DMS53 (cell line): ENCODE measurements at places on chromosomes 6 and 20.

DNA sequence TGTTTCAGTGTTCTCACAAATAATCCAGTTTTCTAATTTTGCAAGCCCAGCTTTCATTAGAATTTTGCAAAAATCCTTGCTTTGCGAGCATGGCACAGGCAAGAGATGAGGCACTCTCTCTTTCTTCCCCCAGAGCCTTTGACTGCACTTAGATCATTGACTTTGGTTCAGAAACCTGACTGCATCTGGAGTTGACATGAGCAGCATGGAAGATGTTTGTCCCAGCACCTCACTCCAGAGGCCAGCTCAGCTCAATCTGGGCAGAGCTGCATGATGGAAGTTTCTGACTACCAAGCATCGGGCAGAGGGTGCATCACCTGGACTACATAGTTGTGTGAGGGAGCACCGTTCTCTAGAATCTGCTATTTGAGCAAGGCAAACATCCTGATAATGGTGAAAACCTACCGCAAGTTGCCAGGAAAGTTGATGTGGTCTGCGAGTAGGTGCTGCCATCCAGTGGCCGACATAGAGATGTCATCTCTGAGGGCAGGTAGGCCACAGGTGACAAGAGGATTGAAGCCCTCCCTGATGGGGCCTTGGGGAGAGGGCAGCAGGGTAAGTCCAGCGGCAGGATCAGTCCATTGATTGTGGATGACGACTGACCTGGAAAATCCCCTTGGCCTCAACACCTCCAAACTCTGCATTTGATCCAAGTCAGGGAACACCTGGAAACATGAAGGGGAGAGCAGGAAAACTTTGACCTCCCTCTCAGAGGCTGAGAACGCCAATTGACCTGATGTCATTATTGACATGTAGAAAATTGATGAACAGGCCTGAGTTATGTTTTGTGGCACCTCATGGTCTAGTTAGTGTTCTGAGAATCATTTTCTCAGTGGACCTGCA lies 3.8 kb upstream of the LPA start:
- peak; percentile 66 for DNase-seq

DNA sequence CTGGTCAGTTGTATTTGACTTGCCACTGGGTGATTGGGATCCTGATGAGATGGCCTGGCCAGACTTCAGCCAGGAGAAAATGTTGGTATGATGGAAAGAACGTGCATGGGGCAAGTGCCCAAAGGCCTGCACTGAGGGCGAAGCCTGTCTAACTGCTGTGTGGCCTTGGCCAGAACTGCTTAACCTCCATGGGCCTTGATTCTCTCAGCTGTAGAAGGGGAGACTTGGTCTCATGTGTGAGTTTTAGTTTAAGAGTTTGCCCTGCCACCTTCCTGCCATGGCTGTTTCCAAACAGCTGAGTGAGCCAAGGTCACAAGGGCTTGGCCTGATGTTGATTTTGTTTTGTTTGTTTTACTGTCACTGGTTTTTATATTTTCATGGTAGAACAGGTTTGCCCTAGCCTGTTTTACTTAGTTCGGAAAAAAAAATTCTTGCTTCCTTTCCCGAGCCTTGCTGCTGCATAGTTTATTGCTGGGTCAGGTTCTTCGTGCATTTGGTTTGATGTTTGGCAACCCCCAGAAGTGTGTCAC lies 35.3 kb downstream of the DSTN start:
- DNase-seq: peak; percentile 83

DNA sequence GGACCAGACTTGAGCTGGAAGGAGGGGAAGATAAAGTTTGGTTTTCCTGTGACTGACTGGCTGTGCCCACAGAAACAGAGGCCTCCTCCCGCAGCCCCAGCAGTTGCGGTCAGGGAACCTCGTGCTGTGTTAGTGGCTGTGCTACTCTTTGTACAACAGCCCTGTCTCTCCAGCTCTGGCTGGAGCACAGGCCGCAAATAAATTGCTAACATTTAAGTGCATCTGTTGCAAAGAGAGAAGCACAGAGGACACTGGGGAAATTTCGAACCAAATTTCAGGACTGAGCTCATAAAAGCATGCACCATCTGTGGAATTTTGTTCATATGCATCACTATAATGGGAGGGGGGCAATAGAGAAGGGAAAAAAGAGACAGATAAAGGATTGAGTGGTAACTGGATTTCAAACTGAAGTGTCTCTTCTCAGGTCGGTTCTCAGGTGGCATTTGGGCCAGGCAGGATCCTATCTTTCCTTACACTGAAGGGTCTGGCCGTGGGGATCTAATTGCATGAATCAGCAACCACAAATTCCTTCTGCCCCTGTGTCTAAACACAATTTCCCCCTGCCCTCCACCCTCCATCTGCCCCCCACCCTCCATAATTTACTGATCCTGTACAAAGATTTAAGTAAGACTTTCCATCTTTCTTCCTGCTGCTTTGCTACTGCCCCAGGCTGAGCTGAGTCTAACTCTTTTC lies 88.9 kb upstream of the ATXN1 start:
- no peak for DNase-seq

GRCh38 chr20:36084356-36084755 lies 70.2 kb upstream of the EPB41L1 start:
- no peak for DNase-seq

GRCh38 chr6:105024803-105025202 lies 67.9 kb downstream of the LIN28B start:
- no peak for DNase-seq

GRCh38 chr6:111478064-111478476 lies 4.9 kb downstream of the REV3L start:
- DNase-seq: peak; percentile 18

DNA sequence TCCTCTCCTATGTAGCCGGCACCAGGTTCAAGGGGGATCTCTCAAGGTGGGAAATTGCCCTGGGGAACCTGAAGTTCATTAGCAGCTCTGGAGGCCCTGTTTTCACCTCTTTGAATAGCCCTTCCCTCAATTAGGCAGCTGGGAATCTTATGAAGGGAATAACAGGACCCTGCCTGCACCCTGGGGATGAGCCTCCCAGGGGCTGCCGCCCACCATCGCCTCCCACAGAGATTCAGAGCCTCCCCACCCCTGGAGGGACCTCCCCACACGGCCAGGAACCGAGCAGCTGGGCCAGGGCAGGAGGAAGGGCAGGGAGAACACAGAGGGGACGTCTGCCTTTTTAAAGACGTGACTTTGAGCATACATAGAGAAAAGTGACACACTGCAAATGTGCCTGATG lies 4.6 kb upstream of the EEF1A2 start:
- no peak for DNase-seq

GRCh38 chr6:154403788-154404187 lies 47.2 kb upstream of the IPCEF1 start:
- peak; percentile 27 for DNase-seq

DNA sequence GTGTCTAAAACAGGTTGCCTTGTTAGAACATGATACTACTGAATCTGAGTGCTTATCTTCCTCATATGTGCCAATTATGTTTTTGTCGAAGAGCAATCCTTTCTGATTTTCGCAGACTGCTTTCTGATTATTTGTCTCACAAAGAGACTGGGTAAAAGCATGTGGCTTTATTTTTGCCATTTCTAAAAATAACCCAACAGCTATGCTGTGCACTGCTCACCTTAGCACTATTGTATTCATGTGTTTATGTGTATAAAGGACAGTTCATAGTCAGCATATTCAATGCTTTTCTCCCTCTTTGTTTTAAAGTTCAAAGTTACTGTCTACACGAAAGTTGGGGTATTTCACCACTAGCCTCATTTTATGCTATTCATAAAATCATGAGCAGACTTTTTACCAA lies 127.0 kb downstream of the SGK1 start:
- no peak for DNase-seq

GRCh38 chr6:35213824-35214756 lies at the start of gene SCUBE3:
Gene SCUBE3, plus strand, starts transcription at chr6:35213956. Its CDS starts 463 bp downstream, at chr6:35214419.
- peak; percentile 59 for DNase-seq

DNA sequence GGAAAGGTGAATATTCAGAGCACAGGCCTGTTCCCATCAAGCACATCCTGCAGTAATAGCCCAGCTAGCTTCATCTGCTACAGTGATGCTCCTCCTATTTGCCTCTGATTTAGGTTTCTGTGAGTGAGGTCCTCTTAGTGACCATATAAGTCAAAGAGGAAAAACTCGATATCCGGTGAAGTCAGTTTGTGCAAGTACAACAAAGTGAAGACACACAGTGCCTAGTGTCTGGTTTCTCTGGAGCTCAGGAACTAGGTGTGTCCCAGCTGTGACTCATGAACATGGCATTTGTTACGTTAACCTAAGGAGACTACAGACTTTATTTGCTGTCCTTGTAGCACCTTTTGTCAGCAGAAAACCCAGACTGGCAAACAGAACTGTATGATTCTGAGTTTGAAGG lies 33.9 kb downstream of the EDN1 start:
- DNase-seq: peak; percentile 86

DNA sequence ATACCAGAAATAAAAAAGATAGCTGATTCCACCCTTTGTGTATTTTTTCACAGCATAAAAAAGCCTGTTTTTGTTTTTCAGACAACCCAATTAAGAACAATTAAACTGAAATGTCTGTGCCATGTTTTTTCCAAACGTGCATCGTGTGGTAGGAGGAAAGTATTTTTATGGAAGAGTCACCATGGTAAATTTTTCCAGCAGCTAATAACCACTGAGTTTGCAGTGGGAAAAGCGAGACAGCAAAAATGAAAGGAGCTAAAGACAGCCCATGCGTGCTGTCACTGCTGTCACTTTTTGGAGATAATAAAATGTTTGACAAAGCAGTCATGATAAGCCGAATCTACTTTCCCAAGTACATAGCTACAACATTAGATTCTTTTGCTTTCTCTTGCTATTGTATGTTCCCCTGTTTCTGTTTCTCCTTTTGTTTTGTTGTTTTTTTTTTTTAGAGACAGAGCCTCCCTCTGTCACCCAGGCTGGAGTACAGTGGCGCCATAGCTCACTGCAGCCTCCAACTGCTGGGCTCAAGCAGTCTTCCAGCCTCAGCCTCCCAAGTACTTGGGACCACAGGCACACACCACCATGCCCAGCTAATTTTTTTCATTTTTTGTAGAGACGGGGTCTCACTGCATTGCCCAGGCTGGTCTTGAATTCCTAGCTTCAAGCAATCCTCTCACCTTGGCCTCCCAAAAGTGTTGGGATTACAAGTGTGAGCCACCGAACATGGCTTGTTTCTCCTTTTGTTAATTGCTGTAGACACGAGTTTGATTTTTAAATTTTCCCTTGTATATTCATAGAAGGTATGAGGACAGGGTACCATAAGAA lies 261.3 kb downstream of the TMEM242 start:
- no peak for DNase-seq

GRCh38 chr6:51648236-51648635 lies 439.2 kb downstream of the PKHD1 start:
- DNase-seq: peak; percentile 68

DNA sequence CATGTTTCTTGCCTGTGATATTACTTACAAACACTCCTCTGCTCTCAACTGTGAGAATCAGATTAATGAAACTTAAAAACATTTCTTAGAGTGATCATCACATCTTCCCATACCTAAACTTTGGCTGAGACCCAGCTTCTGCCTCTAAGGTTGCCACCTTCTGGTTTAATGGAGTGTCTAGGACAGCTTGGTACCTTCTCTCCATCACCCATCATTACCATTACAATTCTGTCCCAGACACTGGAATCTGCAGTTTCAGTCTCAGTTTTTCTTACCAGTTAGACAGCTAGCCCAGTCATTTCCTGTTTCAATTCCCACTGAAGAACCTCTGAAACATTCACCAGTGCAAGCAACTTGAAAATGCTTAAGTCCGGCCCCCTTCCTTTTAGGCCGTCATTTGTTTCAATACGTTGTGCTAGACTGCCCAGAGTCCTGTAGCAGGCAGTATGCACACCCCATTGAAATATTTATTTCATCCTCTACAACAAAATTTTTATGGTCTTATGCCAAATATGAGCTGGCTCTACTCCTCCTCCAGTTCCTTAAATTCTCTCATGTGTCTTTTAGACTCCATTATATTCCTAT lies 107.0 kb upstream of the FOXO3 start:
- no peak for DNase-seq

DNA sequence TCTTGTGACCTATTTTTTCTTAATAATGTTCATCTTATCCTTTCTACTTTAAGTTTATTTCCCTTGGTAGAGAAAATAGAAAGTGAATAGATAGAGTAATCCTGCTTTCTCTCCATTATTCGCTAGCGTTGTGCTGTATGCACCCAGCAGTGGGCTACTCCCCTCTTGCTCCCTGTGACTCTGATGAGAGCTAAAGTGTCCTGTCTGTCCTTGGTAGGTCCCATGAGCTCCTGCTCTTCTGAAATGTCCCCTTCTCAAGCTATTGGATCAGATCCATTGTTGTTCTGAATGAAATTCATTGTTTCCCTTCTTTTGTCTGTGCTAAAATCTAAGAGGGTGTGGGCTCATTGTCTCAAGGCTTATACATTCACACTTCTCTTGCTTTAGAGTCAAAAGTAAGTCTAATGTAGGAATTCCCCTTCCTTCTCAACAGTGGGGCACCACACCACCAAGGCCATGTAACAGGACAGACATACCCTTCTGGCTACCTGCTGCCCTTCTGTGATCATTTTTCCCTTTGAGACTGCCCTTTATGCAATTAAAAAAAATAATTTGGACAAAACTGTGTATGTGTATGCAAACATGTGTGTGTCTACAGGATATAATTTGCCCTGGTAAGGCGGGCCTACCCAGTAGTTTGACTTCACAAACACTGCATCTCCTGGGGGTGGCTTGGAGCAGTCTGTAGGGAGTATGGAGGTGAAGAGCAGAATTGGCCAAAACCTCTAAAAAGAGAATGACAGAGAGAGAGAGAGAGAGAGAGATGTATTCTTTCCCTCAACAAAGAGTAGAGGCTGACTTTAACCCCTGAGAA lies 167.0 kb upstream of the MYLIP start:
- DNase-seq: no peak

DNA sequence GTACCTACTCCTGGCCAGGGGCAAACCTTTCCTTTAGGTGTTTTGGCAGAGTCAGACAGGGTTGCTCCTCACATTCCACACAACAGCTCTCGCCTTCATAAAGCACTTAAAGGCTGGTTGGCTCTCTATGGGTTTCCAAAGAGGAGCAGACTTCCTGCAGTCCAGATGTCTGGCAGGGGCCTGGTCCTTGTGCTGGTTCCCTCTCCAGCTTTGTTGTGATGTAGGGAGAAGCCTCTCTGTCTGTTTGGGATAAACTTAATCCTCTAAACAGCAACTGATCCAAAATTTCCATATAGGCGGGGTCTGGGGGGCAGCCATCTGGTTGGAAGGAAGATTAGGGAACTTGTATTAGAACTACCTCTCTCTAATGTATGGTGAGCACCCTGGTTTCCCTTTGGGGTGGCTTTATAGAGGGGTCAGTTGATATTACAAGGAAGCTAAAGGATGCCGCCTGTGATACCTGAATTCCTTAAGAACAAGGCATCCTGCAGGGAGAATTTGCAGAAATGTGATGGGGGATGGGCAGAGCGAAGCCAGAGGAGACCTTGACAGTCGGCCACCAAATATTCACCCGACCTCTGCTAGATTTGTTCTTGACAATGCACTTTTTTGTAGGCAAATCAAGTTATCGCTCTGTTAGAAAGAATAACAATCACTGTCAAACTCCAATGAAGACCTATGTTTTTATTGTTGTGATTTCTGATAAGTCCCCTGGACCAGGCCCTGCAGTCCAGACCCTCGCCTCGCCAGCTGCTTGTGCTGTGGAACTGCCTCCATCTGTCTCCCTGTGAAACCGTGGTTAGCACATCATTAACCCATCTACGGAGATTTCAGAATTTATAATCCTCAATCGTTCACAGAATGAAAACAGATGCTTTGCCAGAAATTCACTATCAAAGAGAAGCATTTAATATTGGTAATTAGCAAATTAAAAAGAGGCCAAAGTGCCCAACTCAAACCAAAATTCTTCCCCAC lies 94.0 kb upstream of the RALGAPA2 start:
- DNase-seq: no peak
